GM03348 (cell line): ENCODE measurements at places on chromosomes 12 and 14.
A peak's percentile ranks its signal among the peaks of the same experiment; 100 is the strongest.

DNA sequence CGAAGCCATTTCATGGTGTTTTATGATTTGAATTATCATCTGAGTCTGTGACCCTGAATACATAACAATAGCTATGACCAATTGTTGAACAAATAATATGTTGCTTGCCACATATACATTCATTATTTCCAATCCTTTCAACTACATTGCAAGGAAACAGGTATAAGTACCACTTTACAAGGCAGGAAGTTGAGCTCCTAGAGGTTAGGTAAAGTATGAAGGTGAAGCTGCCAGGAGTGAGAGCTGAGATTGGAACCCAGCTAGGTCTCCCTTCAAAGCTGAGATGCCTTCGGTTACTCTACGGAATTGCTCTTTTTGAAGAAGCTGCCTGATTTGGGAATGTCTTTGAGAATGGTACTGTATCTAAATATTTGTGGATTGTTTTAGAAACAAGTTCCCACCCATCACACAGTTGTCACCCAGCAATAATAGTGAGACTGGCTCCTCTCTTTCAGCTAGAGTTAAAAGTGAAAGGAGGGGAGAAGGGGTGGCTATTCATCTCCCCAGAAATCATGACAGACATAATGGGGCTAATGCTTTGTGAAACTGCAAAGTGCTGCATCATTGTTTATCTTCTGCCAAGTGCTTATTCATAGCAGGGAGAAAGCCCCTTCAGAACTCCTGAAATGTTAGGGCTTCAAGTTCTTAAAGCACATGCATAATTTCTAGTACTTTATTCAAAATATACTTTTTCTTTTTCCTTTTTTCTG is 75.9 kb upstream of the AMIGO2 start:
- DNase-seq = no peak

GRCh38 chr12:52043386-52044212 is 7.6 kb upstream of the NR4A1 start:
- DNase-seq = peak; percentile 33

DNA sequence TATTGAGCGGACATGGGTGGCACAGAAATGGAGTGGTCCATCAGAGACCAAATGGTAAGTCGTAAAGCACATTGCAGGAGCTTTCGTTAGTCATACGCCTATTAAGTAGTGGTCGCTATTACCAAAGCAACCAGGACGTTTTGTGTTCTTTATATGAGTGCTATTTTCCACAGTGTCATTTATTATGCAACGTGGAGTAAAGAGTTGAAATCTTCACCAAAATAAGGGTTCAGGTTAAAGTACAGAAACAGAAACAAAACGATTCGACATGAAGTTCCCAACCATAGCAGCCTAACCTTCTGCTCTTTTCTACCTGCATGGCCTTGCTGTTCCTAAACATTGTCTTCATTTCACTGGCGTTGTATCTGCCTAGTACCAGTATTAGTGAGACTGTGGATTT is 20.1 kb upstream of the FGD4 start:
- DNase-seq = no peak

DNA sequence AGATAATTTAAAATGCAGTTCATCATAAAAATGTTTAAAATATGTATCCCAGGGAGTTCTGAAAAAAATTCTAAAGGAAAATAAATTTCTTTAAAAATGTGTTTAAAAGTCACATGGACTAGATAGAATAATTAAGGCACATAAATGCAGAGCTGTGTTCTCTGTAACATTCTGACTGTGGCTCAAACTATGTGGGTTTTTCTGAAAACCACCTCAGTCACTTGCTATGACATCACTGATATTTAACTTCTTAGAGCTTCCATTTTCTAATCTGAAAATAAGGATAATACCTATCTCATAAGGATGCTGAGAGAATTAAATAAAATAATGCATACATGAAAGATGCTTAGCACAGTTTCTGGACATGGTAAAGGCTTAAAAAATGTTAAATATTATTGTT is 107.3 kb downstream of the SLC41A2 start:
- no peak for DNase-seq

- DNase-seq = no peak
Observed at GRCh38 chr14:90851327-90852036, 35.3 kb upstream of the TTC7B start.
